Activated T-cell treated with anti-CD3 and anti-CD28 coated beads, Interleukin-2, amount 50 U/mL, for 4 hours (primary cell): ENCODE measurements at places on chromosomes 4 and X.

- no peak for DNase-seq
Observed at GRCh38 chr4:182142176-182143085, 100.8 kb upstream of the TENM3 start.

DNA sequence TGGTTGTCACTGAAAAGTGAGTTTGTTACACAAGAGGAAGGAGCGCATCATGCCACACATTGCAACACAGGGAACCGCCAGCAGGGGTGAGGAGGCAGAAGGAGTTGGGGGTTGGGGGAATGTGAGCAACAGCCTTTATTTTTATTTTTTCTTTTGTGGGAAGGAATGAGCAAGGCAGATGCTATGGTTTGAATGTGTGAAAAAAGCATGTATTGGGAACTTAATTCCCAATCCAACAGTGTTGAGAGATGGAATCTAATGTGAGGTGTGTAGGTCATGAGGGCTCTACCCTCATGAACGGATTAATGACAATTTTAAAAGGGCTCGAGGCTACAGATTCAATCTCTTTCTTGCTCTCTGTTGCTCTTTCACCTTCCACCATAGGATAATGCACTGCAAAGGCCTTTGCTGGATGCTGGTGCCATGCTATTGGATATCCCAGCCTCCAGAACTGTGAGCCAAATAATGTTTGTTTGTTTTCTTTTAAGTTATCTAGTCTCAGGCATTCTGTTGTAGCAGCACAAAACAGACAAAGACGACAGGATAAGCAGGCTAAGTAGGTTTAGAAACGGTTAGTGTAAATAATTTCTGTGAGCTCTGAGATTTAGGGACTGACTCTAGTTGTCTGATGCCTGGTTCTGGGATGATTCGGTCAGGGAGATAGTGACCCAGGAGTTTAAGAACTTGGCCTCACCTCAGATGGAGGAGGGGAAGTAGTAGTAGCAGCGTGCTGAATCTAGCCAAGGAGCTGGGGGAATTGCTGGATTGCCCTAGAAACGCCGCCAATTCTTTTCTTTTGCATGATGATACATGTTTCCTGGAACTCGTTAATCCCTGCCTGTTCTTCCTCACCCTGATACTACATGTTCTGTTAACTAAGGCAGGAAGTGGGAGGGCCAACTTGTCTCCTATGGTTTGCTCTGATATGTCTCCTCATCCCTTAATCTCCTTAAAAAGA, 156.6 kb upstream of the CTSO start:
- DNase-seq: no peak

GRCh38 chr4:189002475-189002874, 863.2 kb downstream of the TRIML1 start:
- no peak for DNase-seq

DNA sequence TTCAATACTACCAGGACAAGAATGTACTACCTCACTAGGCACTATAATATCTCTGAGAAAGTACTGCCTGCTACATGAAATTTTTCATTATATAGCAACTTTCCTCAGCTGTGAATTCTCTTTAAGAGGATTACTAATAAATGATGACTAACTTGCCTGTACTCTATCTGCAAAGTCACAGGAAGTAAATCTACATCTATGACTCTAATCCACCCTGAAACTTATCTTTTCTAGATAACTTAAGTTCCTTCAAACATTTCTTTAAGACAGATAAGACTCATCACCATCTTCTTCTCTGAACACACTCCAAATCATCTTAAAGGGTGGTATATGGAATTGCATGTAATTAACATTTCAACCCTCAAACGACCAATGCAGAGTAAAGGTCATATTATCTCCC, 28.8 kb downstream of the RPS6KA3 start:
- DNase-seq: no peak

DNA sequence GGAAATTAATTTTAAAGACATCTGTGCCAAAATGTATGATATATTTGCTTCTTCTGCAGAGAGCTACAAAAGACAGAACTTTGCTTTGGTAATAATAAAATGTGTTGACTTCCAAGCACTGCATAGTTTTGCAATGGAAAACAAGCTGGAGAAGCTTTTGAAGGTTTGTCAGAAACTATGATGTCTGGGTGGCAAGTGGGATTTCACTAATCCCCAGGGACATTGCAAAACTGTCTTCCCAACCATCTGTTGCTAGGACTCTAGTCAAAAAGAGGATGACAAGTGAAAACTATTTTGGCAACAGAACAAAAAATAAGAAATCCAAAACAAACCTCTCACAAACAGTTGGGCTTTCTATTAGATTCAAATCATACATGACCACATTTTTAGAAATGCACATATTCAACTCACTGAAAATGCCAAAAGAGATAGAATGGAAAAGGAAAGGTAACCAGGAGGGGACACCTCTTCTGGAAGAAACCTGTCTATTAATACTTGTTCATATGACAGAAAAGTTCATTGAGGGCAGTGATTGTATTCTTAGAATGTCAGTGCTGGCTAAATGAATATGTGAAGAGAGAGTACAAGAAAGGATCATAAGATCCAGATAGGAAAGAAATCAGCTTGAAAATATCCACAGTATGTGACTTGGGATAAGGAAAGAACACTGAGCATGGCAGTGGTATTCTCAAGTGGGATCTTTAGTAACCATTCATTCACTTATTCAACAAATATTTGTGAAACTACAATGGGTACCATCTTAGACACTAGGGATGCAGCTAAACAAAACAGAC, 228.0 kb downstream of the RASL11B start:
- no peak for DNase-seq

DNA sequence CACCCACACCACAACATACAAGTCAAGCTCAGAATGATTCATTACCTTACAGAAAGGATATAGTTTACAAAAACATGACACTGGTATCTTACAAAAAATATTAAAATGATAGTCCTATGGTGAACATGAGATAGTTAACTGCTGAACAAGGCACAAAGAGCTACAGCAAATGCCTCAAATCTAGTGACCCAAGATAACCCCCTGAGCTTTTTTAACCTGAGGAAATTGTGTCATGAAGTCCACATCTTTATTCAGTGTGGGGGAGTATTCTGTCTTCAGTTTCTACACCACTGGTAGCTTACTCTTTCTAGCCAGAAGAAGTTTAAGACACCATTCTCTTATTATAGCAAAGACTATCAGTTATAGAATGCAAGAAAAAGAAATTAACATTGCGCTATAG, 218.7 kb downstream of the MAPK10 start:
- DNase-seq: no peak

DNA sequence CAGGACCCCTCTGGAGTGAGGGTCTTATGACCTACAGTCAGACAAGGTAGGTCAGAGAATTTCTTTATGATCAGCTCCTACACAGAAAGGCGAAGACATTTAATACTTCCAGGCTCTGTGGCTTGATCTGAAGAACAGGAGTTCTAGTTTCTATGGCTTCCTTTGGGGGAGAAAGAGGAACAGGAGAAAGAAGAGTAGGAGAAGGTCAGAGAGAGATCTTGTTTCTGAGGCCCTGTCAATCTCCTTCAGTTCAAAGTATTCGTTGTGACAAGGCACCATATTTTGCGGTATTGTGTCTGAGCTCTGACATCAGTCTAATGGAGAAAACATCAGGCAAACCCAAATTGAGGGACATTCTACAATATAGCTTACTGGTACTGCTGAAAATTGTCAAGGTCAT, 16.7 kb downstream of the TMSB4X start:
- no peak for DNase-seq

GRCh38 chr4:25941457-25942221, 27.6 kb downstream of the SMIM20 start:
- no peak for DNase-seq

DNA sequence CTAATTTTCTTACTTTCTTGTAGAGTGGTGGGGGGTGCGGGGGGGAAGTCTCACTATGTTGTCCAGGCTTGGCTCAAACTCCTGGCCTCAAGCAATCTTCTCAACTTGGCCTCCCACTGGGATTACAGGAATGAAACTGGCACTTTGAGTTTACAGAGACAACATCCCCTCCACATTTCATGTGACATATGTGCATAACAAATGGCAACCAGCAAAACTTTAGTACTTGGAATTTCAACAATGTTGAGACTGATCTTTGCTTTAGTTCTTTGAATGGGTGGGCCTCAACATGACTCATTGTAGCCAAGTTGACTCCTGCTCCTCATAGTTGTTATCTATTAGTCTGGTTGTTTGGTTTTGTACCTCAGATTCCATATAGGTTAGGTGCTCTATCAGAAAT, 11.4 kb upstream of the FMR1 start:
- no peak for DNase-seq

DNA sequence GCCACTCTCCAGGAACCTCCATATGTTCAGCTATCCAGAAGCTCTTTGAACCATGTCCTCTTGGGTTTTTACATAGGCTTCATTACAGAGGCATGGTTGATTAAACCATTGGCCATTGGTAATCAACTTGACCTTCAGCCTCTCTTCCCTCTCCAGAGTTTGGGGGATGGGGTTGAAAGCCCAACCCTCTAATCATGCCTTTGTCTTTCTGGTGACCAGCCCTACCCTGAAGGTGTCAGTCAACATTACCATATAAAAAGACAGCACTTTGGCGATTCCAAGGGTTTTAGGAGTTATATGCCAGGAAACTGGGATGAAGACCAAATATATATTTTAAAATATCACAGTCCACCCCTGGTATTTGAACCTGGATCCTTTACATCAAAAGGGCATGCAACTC, 222.5 kb downstream of the CHIC1 start:
- no peak for DNase-seq

GRCh38 chrX:54042609-54043021, 1.7 kb downstream of the PHF8 start:
- peak; percentile 22 for DNase-seq

GRCh38 chrX:133391111-133391510, 24.2 kb downstream of the GPC4 start:
- DNase-seq: no peak

- no peak for DNase-seq
Observed at GRCh38 chr4:124631760-124632159, 80.8 kb downstream of the ANKRD50 start.

DNA sequence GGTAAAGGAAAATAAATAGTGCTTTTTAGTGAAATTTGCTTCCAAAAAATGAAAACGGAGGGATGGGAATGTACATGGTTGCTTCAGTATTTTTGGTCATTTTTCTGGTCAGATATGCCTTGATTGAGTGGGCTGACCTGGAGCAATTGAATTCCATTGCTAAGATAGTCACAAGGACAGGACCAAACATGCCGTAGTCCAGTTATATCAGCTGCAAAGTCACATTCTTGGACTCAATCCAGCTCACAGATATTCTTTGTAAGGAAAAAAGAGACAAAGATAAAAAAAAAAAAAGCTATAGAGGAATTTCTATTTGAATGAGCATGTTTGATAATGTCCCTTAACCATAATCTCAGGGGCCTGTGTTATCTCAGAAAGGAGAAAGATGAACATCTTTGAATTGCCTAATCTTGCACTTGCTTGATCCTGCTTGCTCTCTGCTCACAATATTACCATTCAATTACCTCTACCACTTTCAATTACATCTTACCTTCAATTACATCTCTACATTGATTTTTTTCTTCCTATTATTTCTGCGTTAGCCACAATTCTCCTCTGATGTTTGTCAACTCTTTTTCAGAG, 75.4 kb upstream of the PACRGL start:
- DNase-seq: no peak

- DNase-seq: no peak
Observed at GRCh38 chrX:8724300-8724699, 7.6 kb downstream of the ANOS1 start.

- no peak for DNase-seq
Observed at GRCh38 chrX:132908891-132909290, 49.5 kb downstream of the HS6ST2 start.

GRCh38 chrX:111254896-111255693, 15.2 kb downstream of the CAPN6 start:
- DNase-seq: no peak

- no peak for DNase-seq
Observed at GRCh38 chrX:119218198-119218597, 17.9 kb upstream of the PGRMC1 start.

GRCh38 chr4:184328022-184328736, 110.5 kb upstream of the ENPP6 start:
- no peak for DNase-seq

DNA sequence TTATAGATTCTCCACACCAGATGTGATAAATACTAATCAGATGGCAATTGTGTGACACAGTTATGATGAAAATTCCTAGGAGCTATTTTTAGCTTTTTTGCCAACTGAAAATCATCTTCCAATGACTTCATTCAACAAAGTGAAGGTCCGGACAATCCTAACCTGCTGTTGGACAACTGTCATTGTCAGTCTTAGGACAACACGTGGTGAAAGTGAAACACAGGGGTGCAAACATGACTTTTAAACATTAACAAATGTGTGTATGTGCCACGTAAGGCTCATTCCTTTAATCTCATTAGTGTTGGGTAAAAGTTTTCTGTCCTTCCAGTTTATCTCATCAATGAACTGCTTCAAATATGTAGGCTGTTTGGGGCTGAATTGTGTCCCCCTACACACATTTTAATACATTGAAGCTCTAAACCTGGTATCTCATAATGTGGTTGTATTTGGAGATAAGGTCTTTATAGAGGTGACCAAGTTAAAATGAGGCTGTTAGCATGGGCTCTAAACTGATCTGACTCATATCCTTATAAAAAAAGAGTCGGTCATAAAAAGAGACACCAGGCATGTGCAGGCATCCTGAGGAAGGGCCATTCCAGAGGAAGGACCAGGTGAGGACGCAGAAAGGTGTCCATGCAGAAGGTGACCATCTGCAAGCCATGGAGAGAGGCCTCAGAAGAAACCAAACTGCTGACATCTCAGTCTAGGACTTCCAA, 41.2 kb upstream of the SMAD1 start:
- no peak for DNase-seq

DNA sequence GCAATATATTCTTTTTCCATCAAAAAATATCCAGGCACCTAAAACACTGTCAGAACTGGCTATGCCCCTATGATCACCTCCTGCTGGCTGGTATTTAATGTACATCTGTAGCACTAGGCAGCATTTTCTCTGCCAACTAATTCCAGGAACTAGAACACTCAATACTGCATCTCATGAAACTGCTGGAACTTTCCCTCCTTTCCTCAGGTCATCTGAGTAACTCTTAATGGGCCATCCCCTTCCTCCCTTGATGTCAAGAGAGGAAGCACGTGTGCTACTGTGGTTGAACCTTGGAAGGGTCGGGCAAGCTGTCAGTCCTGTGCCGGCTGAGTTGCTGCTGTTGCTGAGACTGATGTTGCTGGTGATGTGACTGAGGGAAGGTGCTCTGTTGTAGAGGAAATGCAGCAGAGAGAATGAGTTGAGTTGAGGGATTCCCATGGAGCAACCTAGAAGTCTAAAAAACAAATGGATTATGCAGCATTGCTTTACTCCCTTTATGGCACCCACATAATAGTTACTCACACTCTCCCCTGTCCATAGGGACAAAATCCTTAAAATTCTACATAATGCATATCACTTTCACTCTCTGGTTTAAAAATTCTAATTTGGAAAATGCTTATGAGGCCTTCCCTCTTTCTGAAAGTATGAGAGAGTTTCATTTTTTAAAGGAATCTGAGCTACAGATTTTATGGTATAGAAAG, 39.5 kb downstream of the TMEM165 start:
- no peak for DNase-seq

GRCh38 chr4:133137571-133137970, 11.5 kb upstream of the PCDH10 start:
- DNase-seq: no peak
